ENCODE measurements at places on chromosomes 6 and 20.

DNA sequence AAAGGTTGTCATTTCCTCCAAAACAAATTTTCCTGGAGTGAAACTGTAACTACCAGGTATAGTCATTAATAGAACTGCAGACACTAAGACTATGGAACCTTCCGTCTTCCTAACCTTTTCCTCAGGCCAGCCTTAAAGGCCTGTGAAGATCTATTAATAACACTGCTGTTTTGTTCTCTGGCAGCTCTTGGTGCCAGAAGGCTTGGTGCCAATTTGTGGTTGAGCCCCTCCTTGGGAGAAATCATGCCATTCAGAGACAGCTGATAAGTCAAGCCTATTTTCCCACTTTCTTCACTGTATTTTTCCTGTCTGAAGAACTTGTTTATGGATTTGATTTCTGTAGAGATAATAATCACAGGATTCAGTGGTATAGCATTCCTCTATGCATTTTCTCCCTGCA lies 64.8 kb downstream of the HCRTR2 start:
- DNase-seq = no peak

- DNase-seq = no peak
These were observed 8.2 kb downstream of the ASXL1 start for GRCh38 chr20:32366380-32366779.

GRCh38 chr6:135880066-135880972 lies 28.8 kb downstream of the PDE7B start:
- DNase-seq = peak; percentile 9

- DNase-seq = no peak
These were observed 22.9 kb upstream of the CD83 start for GRCh38 chr6:14094721-14095120.

DNA sequence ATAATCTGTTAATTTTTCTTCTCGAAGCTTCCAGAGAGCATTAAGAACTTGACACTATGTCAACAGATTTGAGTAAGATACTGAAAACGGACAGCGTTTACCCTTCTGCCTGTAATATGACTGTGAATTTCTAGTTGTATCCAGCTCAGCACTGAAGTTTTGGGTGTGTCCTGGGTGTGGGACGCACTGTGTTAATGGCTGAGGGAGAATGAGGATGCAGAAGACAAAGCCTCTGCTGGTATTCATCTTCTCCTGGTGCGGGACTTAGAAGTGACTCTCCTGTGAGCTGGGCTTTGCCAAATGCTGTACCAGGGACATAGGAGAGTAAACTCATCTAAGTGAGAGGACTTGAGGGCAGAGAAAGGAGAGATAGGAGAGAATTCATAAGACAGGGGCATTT lies 90.3 kb upstream of the CLDN20 start:
- no peak for DNase-seq

GRCh38 chr6:14118091-14118439 lies 493 bp downstream of the CD83 start:
- DNase-seq = no peak

DNA sequence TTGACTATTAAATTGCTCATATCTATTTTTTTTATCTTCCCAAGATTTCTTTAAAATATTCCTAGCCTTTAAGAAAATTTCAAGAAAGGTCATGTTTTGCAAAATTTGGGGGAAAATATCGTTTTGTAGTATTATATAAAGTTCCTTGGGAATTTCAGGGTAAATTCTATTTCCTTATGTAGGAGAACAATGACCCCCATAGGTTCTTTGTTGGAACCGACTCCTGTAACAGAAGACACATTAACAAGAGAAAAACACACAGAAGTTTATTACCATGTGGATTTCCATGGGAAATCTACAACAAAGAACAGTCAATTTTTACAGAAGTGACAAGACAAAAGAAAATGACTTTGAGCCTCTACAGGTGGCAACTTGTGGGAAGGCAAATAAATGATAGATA lies 68.1 kb downstream of the ADGB start:
- DNase-seq = no peak

GRCh38 chr6:107822176-107823046 lies 1.7 kb downstream of the SCML4 start:
- peak; percentile 56 for DNase-seq

DNA sequence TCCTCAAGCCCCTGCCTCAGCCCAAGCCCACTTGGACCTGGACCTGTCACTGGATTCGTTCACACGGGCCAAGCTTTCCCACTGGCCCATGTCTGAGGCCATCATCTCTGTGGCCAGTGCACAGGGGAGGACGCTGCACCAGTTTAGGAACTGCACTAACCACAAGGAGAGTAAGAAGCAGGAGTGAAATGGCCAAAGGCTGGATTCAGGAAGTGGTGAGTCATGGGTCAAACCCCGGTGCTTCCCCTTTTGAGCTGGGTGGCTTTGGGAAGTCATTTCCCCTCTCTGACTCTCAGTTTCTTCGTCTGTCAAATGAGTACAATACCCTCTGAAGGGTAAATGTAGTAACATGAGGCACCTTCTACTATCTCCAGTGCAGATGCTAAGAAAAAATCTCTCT lies 87.9 kb downstream of the CD40 start:
- DNase-seq = no peak

DNA sequence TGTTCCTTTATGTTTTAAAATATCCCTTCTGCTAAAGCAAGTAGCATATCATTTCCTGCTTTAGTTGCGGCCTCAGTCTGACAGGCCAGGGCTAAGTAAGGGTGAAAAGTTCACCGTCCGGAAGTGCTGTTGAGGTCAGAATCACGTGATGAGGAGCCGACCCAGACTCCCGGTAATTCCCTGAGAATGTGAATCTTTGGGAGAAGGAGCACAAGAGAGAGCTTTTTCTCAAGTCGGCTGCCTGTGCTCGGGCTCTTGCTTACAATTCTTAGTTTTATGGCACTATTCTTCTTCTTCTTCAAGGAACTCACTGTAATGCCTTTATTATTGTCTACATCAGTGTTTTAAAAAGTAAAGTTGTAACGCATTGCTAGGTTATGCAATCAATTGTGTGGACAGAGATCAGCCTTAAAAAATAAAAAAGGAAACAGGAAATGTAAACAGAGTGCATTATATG lies 309.3 kb downstream of the PRL start:
- no peak for DNase-seq

DNA sequence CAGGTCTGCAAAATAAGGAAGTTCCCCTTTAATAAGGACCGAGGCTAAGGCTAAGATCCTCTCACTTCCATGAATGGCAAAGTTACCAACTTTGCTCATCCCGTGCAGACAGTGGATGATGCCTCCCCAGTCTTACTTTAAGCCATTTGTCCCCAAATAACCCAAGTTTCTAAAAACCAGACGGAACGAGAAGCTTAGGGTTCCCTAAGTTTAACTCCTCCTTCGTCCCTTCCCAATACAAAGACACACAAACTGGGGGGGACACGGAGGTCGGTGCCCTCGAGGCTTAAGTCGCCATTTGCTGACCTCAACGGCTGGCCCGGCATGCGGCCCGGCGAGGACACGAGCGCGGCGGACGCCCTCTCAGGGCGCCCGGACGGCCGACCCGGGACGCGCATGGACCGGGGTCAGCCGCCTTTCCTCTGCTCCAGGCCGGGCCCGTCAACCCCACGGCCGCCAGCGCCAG lies 527 bp downstream of the FBXO30 start:
- no peak for DNase-seq

DNA sequence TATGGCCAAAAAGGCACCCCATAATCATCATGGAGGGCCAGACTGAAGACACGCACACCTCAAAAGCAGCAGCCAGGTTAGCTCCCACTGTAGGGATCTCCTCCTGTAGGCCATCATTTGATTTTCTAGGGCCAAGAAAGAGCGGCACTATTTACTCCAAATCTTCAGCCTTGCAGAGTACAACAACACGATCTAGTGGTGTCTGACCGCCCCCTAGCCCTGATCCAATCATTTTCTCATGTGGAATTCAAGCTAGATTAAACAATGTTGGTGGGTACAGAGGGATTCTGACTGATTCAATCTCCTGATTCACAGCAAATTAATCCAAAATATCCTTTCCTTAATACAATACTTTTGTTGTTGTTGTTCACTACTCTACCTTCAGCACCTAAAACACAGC lies 12.5 kb downstream of the GNAS-AS1 start:
- no peak for DNase-seq

DNA sequence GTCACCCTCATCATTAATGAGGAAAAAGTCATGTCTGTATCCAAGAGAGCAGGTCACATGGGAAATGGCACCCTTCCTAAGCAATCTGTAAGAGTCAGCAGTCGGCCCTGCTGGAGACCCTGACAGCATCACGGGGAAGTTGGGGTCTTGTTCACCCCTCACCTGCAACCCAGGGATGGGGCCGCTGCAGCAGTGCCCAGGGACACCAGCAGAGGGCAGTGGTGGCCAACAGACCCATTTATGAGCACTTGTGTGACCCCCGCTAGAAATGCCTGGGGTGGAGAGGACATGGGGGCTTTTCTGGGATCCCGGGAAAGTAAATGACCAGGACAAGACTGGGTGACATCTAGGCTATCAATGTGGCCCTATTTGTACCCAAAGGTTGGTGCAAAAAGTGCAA lies 35.9 kb downstream of the ANKRD60 start:
- peak; percentile 4 for DNase-seq

DNA sequence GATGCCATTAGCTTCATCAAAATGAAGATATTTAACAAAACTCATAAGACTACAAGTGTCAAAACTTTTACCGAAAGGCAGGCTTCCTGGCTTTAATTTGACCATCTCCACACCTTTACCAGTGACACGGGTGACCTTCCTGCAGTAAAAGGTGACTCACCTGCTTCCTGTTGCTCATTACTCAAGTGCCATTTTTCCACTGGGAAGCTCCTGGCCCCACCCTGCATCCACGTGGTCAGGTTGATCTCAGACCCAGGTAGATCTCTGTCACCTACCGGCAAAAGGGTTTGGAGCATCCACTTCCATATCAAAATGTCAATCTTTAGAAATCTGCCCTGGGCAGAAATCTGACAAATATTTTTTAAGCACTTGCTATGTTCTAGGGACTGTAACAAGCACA lies 31.9 kb upstream of the CDH4 start:
- DNase-seq = no peak

- no peak for DNase-seq
These were observed 959.7 kb downstream of the KIF16B start for GRCh38 chr20:15613530-15613929.

DNA sequence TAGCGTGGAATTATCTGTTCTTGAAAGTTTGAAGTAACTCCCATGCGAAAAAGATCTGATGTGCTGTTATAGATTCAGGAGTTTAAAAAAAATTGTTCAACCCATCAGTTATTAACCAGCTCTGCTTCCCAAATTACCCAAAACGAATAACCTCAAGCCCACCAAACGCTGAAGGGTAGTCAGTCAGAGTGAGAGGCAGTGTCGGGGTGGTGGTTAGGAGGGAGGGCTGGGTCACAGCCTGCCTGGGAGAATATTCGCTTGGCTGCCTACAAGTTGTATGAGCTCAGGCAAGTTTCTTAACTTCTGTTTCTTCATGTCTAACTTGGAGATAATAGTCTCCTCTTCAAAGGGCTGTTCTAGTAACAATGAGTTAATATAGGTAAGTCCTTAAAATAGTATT lies 114.6 kb downstream of the JPH2 start:
- DNase-seq = no peak

- DNase-seq = no peak
These were observed 401.1 kb downstream of the SAMD5 start for GRCh38 chr6:147909640-147910039.

- DNase-seq = no peak
These were observed 117.9 kb downstream of the SIM1 start for GRCh38 chr6:100346828-100347227.

DNA sequence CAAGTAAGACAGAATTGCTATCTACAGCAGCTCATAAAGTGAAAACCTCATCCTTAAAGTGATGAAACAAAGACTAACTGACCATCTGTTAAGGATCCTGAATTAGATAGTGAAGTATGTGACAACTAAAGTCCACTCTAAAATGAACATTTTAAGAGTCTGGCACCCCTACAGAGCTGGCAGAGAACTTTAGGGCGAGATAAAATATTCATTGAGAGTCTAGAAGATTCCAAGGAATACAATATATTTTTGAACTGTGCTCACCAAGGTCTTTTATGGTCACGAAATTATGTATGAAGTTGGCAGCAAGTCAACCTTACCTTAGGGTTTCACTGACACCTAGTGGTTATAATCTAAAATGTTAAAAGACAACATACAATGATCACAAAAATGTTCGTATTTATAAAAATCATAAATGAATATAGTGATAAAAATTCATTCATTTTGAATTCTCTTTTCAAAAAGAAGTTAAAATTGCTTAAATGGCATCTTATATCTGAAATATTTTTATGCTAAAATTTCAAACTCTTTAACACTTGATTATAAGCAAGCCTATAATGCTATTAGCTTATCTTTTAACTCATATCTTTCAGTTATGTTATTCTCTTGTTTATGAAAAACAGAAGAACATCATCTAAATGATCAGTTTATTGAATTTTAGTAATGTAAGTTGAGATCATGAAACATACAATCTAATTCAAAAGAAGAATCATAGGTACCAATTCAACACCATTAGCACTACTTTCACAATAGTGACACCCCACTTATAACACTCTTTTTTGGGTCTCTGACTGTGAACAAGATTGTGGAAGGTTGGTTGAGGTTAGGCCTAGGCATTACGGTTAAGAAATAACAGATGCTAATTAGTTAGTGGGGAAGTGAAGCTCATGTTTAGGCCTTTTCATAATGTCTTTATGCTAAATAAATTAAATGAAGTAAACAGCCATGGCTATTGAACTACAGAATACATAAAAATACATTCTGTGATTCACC lies 27.5 kb downstream of the RSPH3 start:
- no peak for DNase-seq

- no peak for DNase-seq
These were observed 20.1 kb upstream of the ZNF217 start for GRCh38 chr20:53613748-53614147.

GRCh38 chr6:151958332-151958731 lies 150.8 kb downstream of the ESR1 start:
- no peak for DNase-seq

DNA sequence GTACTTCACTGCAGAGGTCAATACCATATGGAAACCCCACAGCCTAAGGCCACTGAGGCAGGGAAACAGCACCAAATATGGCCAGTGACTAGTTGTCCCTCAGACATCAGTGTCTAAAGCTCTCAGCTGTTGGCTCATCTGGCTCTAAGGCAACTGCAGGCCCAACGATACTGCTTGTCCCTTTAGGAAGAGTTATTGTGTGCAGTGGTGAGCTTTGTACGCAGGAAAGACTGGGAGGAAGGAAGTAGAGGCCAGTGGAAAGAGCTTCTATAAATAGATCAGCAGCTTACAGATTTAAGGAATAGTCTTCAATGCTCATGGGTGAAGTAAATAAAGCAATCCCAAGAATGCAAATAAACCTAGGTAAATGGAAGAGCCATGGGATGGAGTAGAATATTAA lies 29.3 kb downstream of the DNAAF9 start:
- no peak for DNase-seq

- no peak for DNase-seq
These were observed 1349.3 kb downstream of the GRIK2 start for GRCh38 chr6:102742754-102743356.

GRCh38 chr6:43890197-43891062 lies 120.4 kb downstream of the VEGFA start:
- DNase-seq = no peak

- no peak for DNase-seq
These were observed 29.4 kb upstream of the FOXO3 start for GRCh38 chr6:108531332-108531731.
